ENCODE measurements at places on chromosomes 3 and 15. TPM values are rescaled to one million over a fixed set of nuclear protein-coding genes. Genes with fewer than 3 reads are reported as not detected.

DNA sequence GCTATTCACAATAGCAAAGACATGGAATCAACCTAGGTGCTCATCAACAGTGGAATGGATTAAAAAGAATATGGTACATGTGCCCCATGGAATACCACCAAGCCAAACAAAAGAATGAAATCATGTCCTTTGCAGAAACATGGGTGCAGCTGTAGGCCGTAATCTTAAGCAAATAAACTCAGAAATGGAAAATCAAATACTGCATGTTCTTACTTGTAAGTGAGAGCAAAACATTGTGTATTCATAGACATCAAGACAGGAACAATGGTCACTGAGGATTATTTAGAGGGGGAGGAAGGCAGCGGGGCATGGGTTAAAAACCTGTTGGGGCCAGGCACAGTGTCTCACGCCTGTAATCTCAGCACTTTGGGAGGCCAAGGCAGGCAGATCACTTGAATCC lies 304.7 kb upstream of the ROBO2 start:
- no peak for DNase-seq

DNA sequence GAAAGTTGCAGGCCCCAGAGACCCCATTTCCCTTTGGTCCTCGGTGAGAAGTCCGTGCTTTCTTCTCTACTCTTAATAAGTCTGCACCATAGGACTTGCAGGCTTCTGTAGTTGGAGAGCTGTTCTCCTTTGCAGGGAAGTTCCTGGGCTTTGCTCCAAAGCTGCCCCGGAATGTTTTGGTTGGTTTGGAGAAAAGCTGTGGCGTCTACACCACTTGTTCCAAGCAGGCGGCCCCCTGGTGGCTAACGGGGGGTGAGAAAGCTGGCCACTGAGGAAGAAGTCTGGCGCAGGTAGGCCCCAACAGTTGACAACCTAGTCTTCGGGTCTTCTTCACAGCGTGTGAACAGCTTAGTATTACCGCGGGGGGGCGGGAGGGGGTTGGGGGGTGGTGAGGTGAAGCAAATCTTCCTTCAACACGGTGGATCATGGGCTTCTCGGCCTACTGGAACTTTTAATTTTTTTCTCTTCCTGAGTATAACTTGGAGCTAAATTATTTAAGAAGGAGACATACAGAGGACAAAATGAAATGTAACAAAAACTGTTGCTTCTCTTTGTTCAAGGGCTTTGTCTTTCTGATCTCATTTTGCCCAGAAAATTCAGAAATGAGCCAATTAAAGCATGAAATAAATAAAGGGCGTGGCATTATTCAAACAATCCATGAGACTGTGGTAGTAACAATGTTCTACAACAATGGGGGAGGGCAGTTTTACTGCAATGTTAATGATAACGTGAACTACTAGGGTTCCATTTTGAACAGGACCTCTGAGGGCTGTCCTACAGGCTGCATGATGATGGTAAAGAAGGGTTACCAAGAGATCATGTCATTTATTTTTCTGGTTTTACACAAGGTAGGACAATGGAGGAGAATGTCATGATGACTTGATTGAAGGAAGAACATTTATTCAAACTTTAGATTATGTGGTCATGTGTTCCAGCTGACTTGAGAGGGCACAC lies 2.2 kb upstream of the THRB start:
- no peak for DNase-seq

DNA sequence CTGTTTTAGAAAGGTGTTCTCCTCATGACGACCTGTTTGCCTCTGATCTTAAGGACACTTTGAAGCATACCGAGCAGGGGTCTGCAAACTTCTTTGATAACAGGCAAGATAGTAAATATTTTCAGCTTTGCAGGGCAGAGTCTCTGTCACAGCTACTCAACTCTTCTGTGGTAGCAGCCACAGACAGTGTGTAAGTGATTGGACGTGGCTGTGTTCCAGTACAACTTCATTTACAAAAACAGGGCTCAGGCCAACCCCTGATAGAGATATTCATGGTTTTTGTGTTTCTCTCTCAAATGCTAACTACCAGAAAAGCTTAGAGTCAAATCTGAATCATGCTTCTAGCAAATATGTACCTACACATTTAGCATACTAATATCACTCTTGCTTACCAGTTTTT lies 51.5 kb downstream of the TGFBR2 start:
- DNase-seq: no peak

DNA sequence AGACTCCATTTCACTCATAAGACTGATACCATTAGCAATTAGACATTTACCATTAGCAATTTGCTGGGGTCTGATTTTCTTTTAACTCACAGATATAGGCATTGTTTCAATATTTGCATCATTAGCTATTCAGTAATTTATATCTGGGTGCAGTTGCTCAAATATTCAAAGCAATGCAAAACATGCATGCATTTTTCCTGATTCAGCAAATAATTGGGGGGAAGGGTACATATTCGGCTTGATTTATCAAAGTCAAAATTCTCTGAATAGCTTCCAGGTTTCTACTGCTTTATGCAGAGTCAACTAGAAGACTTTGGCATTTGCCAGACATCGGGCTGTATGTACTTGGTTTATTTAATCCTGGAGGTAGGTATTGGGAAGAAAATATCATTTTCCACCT lies 315.6 kb upstream of the NR2F2 start:
- no peak for DNase-seq

GRCh38 chr3:152457500-152458375 lies 189.0 kb downstream of the MBNL1 start:
- no peak for DNase-seq

CACNA1D gene
- not detected for total RNA-seq

DNA sequence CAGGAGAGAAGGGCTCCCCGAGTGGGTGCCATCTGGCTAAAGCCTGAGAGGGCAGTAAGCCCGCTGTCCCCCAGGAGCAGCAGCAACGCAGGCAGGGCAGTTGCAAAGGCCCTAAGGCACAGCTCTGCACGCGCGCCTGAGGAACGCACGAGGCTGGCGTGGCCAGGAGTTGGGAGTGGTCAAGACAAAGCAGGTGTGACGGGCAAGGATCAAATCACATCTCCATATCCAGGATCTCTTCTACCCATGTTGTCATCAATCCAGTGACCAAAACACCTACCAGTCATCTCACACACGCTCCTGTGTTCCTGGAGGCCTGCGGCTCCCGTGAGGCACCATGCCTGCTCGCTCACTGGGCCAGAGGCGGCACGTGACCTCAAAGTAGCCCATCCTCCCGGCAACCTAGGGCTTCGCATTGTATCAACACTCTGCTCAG lies 59.5 kb downstream of the ERC2 start:
- DNase-seq: no peak

- DNase-seq: no peak
These were observed 153.1 kb upstream of the GAP43 start for GRCh38 chr3:115470254-115470653.

DNA sequence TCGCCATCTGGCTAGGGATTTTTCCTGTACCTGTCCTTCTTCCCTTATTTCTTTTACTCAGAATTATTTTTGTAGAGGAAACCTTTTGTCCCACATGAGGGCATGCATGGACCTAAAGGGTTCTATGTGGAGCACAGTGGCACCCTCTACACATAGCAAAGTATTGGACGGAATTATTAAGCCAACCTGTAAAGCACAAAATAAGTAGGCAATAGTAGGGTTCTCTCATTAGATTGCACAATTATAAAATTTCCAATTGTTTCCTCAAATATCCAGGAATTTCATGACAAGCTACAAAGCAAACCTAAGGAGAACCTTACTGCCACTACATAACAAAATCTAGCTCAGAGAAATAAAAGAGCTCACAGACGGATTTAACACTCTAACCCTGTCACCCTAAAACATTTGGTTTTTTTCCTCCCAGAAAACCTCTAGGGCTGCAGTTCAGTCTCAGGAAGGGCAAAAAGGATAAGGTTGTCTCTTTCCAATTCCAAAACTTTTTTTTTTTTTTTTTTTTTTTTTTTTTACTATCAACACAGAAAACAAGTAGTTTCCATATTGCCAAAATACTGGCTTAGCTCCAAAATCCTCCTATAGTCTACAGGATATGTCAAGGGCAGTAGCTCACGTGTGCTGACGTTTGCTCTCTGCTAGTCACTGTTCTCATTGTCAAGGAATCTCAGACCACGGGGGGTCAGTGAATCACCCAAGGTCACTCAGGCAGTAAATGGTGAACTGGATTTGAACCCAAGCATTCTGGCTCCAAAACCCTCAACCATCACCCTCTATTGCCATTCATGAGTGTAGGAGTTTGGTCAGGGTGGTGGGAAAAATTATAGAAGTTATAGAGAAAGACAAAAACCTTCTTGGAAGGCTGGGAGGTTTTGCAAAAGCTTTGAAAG lies 52.3 kb downstream of the NCEH1 start:
- no peak for DNase-seq

DNA sequence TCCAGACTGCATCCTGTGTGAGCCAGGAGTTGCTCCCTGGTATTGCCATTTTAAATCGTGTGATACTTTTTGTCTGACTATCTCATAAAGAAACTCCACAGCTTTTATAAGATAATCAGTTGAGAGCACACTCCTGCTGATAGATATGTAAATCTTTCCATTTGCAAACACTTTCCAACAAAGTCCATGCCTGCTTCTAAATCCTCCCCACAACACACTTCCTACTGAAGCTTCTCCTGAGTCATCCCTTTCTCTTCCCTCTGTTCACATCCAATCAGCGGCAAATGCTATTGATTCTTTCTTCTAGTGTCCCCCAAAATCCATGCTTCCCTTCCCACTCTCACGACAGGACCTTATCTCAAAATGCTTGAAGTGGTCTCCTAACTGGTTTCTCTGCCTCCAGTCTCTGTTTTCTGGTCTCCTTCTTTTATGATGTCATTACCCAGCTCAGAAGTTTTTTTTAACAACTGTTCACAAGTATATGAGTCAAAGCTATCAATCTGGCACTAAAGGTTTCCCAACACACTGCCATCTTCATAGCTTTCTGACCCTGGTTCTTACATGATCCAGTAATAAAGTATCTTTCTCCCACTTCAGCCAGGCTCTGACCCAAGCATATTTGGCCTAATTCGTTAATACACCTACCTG lies 4.5 kb upstream of the WWTR1 start:
- no peak for DNase-seq

ALG1L2 gene
- 1.8 TPM for total RNA-seq
